ENCODE measurements at places on chromosomes 1 and 21.

DNA sequence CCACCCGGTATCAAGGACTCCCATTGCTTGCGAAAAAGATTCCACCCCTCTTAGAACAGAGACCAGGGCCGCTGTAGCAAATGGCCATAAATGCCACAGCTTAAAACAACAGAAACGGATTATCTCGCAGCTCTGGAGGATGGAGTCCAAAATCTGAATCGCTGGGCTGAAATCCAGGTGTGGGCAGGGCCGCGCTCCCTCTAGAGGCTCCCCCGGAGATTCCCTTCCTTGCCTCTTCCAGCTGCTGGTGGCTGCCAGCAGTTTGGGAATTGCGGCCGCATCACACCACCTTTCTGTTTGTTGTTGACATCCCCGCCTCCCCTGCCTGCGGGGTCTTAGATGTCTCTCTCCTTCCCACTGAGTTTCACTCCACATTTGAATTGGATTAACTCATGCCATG, 15.6 kb downstream of the PDE9A start:
- DNase-seq, result no peak

- peak; percentile 45 for DNase-seq
These were observed 9.6 kb downstream of the TENT5C start for GRCh38 chr1:117615474-117615873.

GRCh38 chr1:236556606-236557005, 32.8 kb downstream of the LGALS8 start:
- DNase-seq, result no peak

- no peak for DNase-seq
These were observed 4.2 kb upstream of the ANGPTL7 start for GRCh38 chr1:11184973-11185372.

GRCh38 chr21:42276526-42277154, 38.6 kb downstream of the TFF3 start:
- no peak for DNase-seq

- no peak for DNase-seq
These were observed 19.3 kb downstream of the KRTAP8-1 start for GRCh38 chr21:30793581-30794314.

GRCh38 chr1:200659269-200659668, 10.4 kb downstream of the DDX59 start:
- no peak for DNase-seq

GRCh38 chr1:67618285-67619018, 66.5 kb upstream of the GADD45A start:
- DNase-seq, result no peak

GRCh38 chr1:63868268-63868781, 94.5 kb downstream of the ROR1 start:
- DNase-seq, result no peak

DNA sequence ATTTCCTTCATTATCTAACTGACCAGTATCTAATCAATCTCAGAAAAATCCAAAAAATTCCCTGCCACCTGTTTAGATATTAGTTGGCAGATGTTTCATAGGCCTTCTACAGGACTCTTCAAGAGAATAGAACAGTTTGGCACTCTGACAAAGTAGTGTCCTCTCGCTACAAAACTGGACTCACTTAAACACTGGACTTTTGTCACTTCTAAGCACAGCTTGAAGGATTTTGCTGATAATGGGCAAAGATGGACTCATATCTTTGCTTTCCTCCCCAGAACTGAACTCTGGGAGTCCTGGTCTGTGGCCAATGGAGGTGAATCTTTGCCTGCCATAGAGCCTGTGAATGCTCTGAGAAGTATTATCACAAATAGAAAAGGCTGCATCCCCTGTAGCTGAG, 58.2 kb upstream of the ZNF326 start:
- no peak for DNase-seq

GRCh38 chr1:20483098-20483832, 2.7 kb downstream of the CAMK2N1 start:
- no peak for DNase-seq

DNA sequence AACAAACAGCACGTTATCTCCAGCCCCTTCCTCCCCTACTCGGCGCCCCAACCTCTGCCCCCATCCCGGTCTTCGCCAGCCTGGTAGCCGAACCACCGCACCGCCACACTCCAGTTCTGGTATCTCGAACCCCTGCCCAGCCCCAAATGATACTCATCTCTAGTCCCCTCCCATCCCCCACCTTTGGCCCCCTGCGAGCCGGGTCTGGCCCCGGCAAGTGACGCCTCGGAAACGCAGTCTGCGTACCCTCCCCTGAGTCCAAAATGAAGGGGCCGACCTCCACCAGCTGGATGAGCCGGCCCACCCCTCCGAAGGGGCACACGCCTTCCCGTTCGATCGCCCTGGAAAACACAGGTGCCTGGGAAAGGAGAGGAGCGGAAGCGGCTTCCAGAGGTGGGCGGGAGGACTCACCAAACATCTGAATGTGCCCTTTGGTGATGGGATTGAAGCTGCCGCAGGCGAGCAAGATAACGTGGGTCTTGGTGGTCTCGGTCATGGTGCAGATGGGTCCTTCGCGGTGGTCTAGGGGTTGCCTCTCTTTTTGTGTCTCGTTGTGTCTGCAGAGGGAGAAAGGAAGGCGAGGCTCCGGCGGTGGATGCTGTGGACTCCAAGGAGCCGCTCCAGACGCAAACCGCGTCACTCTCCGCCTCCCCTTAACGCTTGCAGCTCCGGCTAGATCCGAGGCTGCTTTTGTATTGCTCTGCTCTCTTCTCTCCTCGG, at the start of gene NMNAT2:
Gene NMNAT2 (minus strand): TSS at position 609 of the 720 bp plus-strand sequence. CDS start 113 bp downstream, at position 496.
- no peak for DNase-seq

DNA sequence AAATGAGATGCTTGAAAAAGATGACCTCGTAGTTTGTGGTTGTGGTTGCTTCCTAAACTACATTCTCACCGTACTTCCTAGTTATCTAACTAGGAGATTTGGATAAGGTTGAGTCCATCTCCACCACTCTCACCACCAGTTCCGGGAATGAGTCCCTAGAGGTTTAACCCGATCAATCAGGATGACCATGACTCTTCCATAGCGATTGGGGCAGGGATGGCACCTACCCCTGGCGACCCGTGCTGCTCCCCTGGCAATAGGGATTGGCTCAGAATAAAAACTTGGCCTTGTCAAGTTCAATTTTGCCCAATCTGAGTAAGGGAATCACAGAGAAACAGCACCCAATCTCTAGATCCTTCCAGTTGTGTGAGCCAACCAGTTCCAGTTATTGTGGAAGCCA, 2.7 kb upstream of the MIS18A start:
- DNase-seq, result no peak

GRCh38 chr1:58459911-58460310, 86.6 kb downstream of the OMA1 start:
- no peak for DNase-seq

DNA sequence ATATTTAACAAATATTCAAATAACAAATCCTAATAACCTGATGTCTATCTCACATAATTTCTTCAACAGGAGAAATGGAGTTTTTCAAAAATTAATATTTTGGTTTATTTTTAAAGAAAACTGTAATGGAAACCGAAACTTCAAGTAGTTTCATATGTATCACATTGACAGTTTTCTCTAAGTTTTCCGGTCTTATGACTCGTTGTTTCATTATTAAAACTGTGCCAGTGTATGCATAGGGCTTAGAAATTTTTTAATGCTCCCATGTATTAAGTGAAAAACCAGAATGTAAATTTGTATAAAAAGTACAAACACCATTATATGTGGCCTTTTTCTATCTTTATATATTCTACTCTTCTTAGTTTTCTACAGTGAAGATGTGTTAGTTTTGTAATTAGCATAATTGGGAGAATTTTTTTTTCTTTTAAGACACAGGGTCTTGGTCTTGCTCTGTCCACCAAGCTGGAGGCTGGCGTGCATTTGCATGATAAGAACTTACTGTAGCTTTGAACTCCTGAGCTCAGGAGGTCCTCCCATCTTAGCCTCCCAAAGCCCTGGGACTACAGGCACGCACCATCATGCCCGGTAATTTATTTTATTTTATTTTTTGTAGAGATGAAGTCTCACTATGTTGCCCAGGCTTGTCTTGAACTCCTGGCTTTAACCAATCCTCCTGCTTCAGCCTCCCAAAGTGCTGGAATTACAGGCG, 43.9 kb upstream of the SAMSN1 start:
- DNase-seq, result no peak

- DNase-seq, result no peak
These were observed 38.4 kb upstream of the KCNQ4 start for GRCh38 chr1:40745176-40745575.

GRCh38 chr1:86887479-86888162, 26.3 kb downstream of the SELENOF start:
- no peak for DNase-seq

- peak; percentile 75 for DNase-seq
These were observed 6.0 kb upstream of the PITHD1 start for GRCh38 chr1:23772049-23772853.

DNA sequence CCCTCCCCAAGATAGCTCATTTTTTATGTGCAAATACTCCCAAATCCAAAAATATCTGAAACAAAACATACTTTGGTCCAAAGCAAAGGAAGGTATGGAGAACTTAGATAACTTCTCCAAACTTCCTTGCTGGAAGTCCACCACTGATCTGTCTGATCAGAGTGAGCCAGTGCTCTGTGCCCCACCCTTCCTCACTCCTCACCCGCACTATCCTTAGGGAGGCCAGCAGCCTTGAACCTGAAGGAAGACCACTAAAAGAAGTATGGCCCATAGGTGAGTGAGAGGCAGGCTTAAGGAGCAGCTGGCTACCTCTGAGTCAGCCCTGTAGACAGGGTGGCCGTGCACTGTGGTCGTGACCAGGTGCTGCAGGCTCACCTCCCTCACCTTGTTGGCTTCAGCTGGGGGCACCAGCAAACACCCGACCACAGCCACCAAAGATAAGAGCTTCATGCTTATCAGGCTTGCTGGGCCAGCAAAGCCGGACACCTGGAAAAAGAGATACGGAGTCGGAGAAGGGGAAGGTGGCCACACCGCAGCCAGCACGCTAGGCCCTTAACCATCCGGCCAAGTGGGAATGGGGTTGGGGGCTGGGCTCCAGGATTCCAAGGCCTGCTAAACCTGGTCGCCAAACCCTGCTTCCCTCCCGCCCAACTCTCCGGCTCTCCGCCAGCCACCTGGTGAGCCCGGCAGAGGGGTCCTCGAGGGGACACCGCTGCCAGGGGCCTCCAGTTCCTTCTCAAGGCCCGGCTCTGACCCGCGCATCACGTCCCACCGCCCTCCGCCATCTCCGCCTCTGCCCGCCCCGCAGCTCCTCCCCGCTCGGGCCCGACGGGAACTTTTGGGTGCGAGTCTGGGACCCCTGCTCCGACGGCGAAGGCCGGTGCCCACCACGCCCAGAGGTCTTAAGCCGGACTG, 543 bp downstream of the TMEM9 start:
- no peak for DNase-seq

- DNase-seq, result peak; percentile 66
These were observed at the start of gene RPS6KA1 for GRCh38 chr1:26529655-26530409. TSS of gene RPS6KA1 (plus strand) at chr1:26529761. CDS start at chr1:26529921, 160 bp downstream.

Data from naive B cell (primary cell).